ENCODE measurements at places on chromosomes 2 and 18.
A peak's percentile ranks its signal among the peaks of the same experiment; 100 is the strongest.

GRCh38 chr2:70523996-70524965 lies 29.3 kb downstream of the TGFA start:
- H3K4me1 ChIP-seq: peaks cover 5% of the 10 kb centered on the region
- peaks cover 31% of the 10 kb centered on the region for H3K27me3 ChIP-seq
- H3K36me3 ChIP-seq: no peaks in the 10 kb centered on the region

- H3K4me3 ChIP-seq: no peak overlapping the region
- no peaks in the 10 kb centered on the region for H3K36me3 ChIP-seq
- no peak overlapping the region for H3K27ac ChIP-seq
- peaks cover 7% of the 10 kb centered on the region for H3K27me3 ChIP-seq
These were observed 100.8 kb upstream of the MAP2 start for GRCh38 chr2:209322905-209323512.

DNA sequence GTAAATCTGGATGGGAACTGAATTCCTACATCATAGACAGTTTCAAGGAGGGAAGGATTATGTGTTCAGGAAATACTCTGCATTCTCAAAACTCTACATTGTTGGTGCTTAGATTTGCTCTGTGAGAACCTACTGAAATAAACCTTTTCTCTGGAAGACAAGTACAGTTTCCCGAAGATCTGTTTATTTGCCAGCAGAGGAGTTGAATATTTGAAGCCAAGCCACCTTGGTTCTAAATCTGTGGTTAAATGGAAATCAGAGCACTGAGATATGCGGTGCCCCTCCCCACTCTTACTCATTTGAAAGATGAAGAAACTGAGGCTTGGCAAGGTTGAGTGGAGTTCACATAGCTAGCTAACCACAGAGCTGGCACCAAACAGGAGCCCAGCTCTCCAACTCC lies 146.3 kb upstream of the CTAGE1 start:
- no peaks in the 10 kb centered on the region for H3K27me3 ChIP-seq
- no peak overlapping the region for H3K4me3 ChIP-seq
- peak overlapping the region; percentile 87 for H3K27ac ChIP-seq
- H3K4me1 ChIP-seq: peaks cover 73% of the 10 kb centered on the region
- no peak for DNase-seq

DNA sequence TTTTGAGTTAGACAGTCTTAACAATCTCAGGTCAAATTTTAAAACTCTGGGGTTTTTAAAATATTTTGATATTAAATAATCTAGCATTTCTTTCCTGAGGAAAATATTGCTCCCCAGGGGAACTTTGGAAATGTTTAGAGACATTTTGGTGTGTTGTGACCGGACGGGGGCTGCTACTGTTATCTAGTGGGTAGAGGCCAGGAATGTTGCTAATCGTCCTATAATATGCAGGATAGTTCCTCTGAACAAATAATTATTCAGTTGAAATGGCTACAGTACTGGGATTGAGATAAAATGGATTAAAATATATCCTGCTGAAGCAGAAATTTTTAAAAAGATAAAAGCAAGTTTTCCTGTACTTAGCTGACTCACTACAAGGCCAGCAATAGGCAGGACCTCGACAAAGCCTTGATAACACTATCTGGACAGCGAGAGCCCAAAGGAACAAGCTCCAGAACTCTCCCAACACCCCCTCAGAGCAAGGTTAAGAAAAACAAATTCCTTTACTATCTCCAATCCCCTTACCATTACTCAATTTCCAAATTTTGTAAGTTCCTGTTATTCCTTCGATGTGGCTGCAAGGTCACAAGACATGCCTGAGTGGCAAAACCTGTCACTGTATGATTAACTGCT lies 1407.4 kb downstream of the SUCLG1 start:
- H3K27ac ChIP-seq: peak overlapping the region; percentile 74
- no peaks in the 10 kb centered on the region for H3K27me3 ChIP-seq
- H3K4me1 ChIP-seq: peaks cover 14% of the 10 kb centered on the region
- no peak for DNase-seq
- H3K36me3 ChIP-seq: peaks cover 2% of the 10 kb centered on the region

DNA sequence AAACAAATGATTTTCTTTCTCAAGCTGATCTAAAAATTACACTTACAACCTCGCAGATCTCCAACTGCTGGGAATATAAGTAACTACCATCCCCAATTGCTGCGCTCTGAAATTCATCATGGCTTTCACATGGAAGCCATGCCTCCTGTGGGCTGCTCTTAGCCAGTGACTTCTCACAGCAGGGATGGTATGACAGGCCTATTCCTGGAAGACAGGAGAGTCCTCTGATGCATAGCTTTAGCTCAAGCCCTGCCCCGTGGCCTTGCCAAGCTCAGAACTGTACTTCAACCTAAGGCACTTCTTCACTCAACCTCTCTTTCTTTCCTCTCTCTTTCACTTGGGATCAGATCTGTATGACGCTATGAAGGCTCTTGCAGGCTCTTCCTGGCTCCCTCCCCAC lies 12.6 kb upstream of the ELAC1 start:
- H3K4me3 ChIP-seq: no peak overlapping the region
- H3K36me3 ChIP-seq: no peaks in the 10 kb centered on the region
- H3K4me1 ChIP-seq: no peaks in the 10 kb centered on the region
- no peak overlapping the region for H3K27ac ChIP-seq
- no peak for DNase-seq

DNA sequence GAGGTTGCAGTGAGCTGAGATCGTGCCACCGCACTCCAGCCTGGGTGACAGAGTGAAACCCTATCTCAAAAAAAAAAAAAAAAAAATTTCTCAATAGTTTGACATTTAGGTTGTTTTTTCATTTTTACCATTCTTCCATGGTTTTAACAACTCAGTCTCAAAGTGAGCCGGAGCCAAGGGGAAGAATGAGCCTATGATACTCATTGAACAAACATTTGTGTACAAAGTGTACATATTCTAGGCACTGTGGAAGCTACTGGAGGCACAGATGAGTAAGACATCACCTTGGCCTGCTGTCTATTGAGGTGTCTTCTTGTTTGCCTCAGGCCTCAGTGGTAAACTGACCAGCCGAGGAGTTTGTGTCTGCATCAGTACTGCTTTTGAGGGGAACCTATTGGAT lies 21.9 kb downstream of the CENPO start:
- no peaks in the 10 kb centered on the region for H3K27me3 ChIP-seq
- peaks cover 3% of the 10 kb centered on the region for H3K4me1 ChIP-seq
- DNase-seq: no peak
- H3K36me3 ChIP-seq: peaks cover 31% of the 10 kb centered on the region
- H3K4me3 ChIP-seq: no peak overlapping the region

- peak overlapping the region; percentile 22 for H3K4me3 ChIP-seq
- H3K36me3 ChIP-seq: no peaks in the 10 kb centered on the region
- H3K27ac ChIP-seq: peak overlapping the region; percentile 88
- no peak for DNase-seq
- peaks cover 56% of the 10 kb centered on the region for H3K4me1 ChIP-seq
These were observed 102.7 kb downstream of the CSRNP3 start for GRCh38 chr2:165572151-165572550.

DNA sequence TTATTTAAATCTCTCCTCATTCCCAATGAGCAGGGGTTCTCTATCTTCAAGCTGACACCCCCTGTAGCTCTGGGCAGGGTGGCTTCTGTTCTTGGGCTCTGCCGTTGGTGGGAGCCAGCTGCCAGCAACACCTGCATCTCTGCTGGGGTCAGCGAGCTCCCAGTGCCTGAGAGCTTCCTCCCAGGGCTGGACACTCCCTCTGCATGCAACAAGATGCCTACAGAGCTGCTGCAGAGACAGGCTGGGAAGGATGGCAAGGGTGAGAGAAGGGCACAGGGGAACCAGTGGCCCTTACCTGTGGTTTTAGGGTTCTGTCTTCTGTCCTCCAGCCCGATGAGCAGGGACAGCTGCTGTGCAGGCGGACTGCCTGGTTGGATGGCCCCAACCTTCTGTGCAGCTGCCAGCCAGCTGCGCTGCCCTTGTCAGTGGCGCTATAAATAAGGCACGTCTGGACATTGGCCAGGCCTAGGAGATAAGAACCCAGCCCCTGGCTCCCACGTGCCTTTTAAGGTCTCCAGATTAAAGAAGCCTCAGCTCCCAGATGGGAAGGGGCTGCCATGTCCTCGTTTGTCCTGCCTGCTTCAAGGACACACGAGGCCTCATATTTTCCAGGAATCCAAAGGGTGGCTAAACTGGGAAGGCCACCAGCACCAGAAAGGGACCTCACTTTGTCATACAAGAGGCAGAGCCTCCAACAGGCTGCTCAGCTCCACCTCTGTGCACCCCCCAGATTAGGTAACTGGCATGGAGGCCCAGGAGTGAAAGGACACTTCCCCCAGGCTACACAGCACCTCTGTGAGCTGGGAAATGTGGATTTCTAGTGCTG lies 39.5 kb upstream of the FHL2 start:
- peak overlapping the region; percentile 59 for H3K27ac ChIP-seq
- H3K36me3 ChIP-seq: no peaks in the 10 kb centered on the region
- H3K4me1 ChIP-seq: peaks cover 29% of the 10 kb centered on the region

DNA sequence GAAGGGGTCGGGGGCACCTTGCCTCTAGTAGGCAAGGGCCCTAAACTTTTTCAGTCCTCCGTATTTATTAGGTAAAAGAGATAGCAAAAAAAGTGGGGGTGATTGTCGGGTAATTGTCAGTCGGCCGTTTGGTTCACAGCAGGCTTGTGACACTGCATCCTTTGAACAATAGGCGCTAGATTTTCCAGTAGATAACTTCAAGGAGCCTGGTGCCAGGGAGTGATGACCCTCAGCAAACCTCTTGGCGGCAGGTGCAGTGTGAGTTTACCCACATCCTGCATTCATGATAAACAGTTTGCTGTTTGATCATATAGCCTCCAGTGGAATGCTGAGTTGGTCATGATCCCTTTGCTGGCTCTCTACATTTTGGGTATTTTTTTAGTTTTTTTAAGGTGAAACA lies 22.9 kb downstream of the SERPINB8 start:
- H3K4me3 ChIP-seq: no peak overlapping the region
- DNase-seq: no peak
- no peaks in the 10 kb centered on the region for H3K27me3 ChIP-seq
- no peak overlapping the region for H3K27ac ChIP-seq
- H3K4me1 ChIP-seq: no peaks in the 10 kb centered on the region

DNA sequence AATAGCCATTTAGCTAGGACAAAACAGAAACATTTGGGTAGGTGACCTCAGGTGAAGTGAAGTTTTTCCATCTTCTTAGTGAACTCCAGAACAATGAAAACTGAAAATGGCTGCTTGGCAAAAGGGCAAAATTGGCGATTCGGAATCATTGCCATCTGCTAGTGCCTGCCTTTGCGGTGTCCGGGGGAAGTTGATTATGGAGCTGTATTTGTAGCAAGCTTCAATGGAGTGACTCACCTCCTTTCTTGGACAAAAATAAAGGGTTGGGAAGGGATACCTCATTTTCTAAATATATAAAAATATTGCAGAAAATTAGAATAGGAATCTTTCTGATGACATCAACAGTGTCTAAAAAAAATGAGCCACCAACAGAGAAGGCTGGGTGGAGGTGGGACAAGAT lies 460.5 kb downstream of the TGIF1 start:
- H3K4me1 ChIP-seq: peaks cover 9% of the 10 kb centered on the region
- no peak for DNase-seq
- H3K4me3 ChIP-seq: no peak overlapping the region
- H3K27me3 ChIP-seq: no peaks in the 10 kb centered on the region
- H3K36me3 ChIP-seq: no peaks in the 10 kb centered on the region

GRCh38 chr2:237354892-237355291 lies 59.1 kb downstream of the COL6A3 start:
- peaks cover 52% of the 10 kb centered on the region for H3K4me1 ChIP-seq
- peak overlapping the region; percentile 14 for H3K27ac ChIP-seq
- H3K36me3 ChIP-seq: peaks cover 5% of the 10 kb centered on the region
- H3K4me3 ChIP-seq: no peak overlapping the region
- DNase-seq: no peak
- peaks cover 3% of the 10 kb centered on the region for H3K27me3 ChIP-seq

DNA sequence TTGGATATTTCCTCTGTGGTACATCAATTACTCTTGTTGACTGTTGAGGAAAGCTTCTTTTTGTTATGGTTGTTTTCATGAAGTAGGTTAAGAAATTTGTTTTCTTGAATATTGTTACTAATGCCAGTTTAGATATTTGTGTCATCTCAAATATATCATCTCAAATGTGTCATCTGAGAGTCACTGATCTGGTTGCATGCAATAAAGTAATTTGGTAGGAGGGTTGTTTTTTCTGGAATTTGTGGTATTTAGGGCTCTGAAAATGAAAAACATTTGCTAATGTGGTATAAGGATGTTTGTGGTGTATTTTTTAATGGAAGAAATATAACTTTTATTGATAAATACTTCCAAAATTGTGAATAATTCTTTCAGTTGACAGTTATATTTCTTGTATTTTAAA lies 117.7 kb downstream of the GREB1L start:
- H3K36me3 ChIP-seq: peaks cover 1% of the 10 kb centered on the region
- no peak overlapping the region for H3K4me3 ChIP-seq
- H3K4me1 ChIP-seq: peaks cover 17% of the 10 kb centered on the region
- peak overlapping the region; percentile 76 for H3K27ac ChIP-seq
- no peaks in the 10 kb centered on the region for H3K27me3 ChIP-seq
- DNase-seq: no peak

DNA sequence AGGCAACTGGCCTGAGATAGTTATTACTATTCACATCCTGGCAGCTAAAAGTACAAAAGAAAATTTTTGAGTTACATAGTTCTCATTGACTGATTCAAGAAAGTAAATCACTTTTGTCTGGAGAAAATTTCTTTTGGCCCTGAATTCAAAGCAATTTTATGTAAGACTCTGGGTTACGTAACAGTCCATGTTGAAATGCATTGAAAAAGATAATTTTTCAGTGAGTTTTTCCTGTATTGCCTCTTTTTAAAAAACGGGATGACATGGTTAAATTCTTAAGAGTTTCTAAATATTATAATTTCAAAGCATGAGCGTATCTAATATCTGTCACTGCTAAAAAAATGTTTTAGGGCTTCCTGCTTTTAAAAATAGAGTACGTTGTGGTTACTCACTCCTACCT lies 72.7 kb downstream of the ANKRD12 start:
- no peaks in the 10 kb centered on the region for H3K4me1 ChIP-seq
- H3K4me3 ChIP-seq: no peak overlapping the region
- H3K27ac ChIP-seq: no peak overlapping the region
- peaks cover 20% of the 10 kb centered on the region for H3K36me3 ChIP-seq
- DNase-seq: no peak

DNA sequence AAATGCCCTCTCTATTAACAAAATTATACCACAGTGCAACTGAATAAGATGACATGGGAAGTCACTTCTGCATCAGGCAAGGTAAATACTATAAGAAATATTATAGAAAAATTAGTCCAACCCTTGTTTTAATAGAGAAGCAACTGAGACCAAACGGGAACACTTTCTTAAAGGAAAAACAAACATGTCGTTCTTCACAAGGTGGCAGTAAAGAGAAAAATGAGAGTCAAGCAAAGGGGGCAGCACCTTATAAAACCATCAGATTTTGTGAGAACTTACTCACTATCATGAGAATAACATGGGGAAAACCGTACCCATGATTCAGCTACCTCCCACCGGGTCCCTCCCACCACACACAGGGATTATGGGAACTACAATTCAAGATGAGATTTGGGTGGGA lies 481.7 kb upstream of the CRIM1 start:
- H3K27me3 ChIP-seq: peaks cover 2% of the 10 kb centered on the region
- H3K36me3 ChIP-seq: no peaks in the 10 kb centered on the region
- no peak overlapping the region for H3K27ac ChIP-seq
- no peak overlapping the region for H3K4me3 ChIP-seq
- no peak for DNase-seq

GRCh38 chr2:61677942-61678341 lies 139.8 kb upstream of the XPO1 start:
- no peaks in the 10 kb centered on the region for H3K4me1 ChIP-seq
- no peak for DNase-seq
- H3K36me3 ChIP-seq: peaks cover 3% of the 10 kb centered on the region
- H3K4me3 ChIP-seq: no peak overlapping the region

GRCh38 chr18:13520306-13520705 lies 206.1 kb downstream of the FAM210A start:
- peaks cover 11% of the 10 kb centered on the region for H3K36me3 ChIP-seq
- no peak for DNase-seq
- no peaks in the 10 kb centered on the region for H3K4me1 ChIP-seq
